Right kidney (tissue), 9 donors: ENCODE measurements at places on chromosomes 7 and 10.

GRCh38 chr7:108268200-108268820, 138.1 kb upstream of the LAMB4 start:
- no peak for DNase-seq

GRCh38 chr10:50470345-50470744, 153.4 kb downstream of the SGMS1 start:
- DNase-seq, result peak; percentile 40

DNA sequence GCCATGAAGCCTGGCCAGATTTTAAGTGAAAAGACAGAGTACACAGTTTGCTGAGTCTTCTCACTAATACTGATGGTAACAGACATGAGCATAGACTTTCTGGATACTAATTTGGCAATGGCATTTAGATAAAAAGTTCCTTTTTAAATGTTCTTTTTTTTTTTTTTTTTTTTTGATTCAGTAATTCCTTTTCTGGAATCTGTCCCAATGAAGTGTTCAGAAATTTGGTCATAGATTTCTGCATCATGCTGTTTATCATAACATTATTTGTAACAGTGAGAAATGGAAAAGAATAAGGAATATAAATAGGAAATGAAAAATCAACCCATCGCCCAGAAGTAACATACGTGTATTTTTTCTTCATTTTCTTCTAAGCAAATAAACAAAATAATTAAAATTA, 354.9 kb downstream of the CALN1 start:
- no peak for DNase-seq

DNA sequence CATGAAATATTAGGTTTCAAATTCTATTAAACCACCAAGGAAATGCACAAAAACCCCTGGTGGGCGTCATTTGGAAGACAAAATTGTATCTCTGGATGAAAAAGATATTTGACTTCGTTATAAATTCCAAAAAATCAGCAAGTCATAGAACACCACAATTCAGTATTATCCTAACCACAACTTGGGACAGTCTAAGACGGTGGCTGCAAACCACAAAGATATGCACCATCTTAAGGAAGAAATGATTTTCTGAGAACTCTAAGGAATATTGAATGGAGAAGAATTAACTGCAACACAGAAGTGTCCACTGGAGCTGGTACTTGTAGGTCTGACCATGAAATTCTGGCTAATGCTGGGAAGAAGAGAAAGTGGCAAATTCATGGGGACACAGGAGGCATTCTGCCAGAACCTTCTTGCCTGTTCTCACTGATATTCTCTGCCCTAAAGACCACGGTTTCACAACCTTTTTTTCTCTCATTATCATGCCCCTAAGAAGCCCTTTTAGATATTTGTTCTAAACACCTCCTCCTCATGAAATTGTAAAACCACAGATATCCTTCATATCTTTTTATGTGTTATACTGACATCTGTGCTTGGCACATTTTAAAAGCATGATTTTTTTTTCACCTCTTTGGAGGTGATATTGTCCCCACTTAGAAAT, 92.9 kb downstream of the SFMBT2 start:
- no peak for DNase-seq

GRCh38 chr10:33963729-33964128, 629.3 kb upstream of the NRP1 start:
- no peak for DNase-seq

DNA sequence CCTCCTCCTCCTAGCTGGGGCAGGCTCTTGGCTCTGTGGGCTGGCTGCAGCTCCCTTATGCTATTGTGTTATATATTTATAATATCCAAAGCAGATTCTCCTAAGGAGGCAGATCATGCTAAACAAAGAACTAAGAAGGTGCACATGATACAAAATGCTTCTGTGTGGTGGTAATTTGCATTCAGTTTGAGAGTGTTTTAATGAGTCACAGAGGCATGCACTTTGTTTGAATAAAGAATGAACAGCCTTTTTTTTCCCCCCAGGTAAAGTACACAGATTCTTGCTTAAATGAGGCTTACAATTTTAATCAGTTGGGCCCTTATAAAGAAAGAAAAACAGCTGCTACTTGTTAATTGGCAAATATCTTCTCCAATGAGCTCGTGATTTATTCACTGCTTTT, 95.0 kb downstream of the FANK1 start:
- DNase-seq, result no peak

DNA sequence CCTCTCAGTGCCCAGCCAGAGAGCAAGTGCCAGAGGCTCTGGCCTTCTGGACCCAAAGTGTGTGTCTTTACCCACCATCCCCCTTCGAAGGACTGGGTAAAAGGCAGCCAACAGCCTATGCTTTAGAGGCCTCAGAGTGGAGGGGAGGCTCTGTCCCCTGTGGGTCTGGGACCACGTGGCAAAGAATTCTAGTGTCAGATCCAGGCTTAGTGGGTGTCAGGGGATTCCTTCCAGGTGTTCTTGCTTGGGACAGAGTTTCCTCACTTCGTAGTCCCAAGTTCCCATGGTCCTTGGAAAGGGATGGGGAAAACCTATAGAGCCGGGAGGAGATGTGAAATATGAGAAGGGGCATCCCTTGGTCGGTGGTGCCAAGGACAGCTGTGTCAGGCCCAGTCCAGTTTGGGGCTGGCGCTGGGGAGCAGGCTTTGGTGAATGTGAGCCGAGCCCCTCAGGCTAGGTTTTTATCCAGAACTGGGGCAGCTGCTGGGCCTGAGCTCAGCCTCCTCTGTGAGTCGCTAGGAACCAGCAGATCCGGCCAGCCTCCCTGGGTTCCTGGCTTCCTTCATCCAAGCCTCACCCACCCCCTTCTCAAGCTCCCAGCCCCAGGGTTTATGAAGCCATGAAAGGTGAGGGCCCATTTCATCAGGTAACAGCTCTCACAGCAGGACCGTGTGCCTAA, 71.2 kb downstream of the C10orf105 start:
- DNase-seq, result no peak

DNA sequence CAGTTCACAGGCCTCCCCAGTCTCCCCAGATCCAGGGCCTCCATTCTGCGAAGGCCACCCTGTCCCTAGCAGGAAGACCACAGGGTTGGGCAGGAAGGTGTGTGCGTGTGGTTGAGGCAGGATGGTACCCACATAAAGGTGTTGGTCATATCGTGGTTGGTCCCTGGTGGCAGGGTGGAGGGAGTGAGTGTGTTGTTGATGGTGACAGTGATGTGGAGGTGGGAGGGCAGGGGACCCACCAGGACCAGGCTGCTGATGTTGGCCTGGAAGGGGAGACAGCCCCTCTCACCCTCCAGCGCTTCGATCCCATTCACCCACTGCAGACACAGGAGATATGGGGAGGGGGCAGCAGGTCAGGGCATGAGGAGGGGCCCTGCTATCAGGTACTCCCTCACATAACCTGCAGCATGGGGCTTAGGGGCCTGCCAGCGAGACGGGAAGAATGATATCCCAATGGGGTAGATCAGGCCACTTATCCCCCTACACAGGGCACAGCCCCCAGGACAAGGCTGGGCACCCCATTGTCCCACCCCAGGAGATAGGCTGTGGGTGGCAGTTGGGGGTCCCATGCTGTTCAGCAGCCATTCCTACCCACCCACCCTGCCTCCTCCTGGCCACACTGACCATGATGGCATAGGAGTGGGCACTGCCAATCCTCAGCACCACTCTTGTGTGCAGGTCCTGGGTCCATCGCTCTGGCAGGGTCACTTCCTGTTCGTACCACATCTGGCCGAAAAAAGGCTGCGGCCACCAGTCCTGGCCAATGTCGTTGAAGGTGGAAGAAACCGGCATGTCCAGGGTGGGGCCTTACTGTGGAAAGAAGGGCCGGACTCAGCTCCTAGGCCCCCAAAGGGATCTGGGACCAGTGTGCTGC, 69.0 kb upstream of the ZNF479 start:
- DNase-seq, result no peak

DNA sequence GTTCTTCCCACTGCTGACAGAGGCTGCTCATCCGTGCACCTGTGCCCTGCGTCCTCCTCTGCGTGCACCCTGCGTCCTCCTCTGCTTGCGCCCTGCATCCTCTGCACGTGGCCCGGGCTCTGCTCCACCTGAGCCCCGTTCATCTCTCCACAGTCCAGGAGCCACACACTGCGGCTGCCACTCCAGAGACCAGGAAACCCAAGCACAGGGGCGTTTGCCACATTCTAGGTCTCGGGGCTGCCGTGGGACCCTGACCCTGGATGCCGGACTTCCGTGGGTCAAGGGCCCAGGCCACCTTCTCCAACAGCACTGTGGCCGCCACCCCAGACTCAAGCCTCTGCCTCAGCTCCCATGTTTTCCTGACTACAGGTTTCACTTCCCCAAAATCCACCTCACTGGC, 460.4 kb downstream of the PTPRN2 start:
- no peak for DNase-seq

DNA sequence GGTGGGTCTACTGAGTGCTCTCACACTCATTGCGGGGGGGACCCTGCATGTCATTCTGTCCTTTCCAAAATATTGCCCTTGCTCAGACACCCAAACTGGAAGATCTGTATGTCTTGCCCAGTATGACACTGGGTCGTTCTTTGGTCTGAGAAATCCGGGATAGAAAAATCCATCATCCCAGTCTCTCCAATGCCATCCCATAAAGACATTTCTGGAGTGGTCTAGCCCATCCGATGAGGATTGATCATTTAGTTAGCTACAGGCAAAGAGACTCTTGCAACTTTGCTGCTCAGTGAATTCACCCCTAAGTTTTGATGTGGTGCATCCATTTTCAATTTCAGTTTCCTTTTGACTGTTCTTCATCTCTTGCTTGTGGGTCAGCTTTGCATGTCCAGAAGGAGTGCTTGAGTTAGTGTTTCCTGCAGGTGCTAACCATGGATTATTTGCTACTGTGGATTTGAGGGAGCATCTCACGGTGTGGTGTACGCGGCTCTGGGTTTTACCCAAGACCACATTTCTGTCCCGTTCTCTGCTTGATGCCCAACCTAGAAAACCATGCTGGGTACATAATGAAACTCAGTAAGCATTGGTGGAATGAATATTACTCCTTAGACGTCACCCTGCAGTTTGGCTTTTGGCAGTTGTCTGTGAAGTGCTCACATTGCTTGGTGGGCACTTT, 247.0 kb upstream of the MKI67 start:
- DNase-seq, result no peak

DNA sequence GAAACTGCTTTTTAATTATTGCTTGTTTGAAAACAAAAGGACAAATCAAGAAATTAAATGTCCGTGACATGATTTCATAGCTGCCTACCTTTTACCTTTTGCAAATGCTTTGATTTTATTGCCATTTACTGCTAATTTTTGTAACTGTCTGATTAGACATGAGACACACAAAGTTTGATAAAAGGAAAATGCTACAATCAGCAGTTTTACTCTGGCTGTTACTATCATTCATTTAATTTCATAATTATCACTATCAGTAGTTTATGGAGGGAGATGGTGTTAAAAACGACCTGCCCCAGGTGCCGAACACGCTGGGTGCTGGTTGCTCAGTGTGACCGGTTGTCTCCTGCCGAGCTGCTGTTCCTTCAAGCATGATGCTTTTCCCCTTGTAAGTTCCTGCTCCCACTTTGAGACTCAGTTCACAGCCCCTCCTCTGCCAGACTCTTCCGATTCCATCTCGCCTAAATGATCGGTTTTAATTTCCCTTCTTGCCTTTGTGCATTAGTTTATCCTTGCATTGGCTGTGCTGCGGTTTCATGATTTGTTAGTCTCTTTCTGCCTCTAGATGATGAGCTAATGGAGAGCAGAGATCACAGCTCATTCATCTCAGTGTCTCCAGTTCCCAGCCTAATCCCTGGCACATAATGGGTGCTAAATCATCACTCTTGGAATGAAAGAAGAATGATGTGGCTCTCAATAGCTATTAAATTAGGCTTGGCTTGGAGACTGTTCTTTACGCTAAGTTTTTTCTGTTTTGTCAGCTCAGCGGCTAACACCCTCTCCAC, 110.6 kb downstream of the PFKFB3 start:
- DNase-seq, result no peak

GRCh38 chr7:126937171-126937570, 315.6 kb downstream of the GRM8 start:
- DNase-seq, result no peak

DNA sequence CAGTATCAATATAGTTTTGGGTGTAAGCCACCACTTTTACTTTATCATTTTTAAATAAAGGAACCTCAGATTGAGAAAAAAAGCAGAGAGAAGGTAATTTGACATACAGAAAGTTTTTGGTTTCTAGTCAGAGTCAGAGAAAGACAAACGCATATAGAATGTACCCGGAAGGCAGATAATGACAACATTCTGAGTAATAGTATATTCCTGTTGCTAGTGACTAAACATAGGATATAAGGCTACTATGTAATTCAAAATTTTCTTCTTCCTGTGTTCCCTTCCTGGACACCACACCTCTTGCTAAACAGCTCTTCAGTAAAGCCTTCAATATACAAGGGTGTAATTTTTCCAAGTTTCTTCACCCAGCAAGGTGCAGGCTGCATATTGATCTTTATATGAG, 597.6 kb downstream of the PCDH15 start:
- DNase-seq, result no peak

DNA sequence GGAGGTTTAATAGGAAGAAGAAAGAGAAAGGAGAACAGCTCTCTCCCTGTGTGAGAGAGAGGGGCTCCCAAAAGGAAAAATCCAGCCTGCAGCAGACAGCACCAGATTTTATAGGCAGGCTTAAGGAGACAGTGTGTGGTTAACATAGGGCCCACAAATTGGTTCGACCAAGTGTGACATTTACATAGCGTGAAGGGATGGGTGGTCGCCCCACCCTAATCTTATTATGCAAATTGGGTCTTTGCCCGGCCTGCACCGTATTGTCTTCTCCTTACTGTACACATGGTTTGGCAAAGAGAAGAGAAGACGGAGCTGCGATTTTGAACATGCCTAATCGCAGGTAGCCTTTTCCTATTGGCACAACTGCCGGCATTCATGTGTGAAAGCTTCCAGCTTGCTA, 756.3 kb downstream of the NXPH1 start:
- DNase-seq, result no peak

GRCh38 chr7:22627136-22627535, 99.9 kb upstream of the IL6 start:
- no peak for DNase-seq

DNA sequence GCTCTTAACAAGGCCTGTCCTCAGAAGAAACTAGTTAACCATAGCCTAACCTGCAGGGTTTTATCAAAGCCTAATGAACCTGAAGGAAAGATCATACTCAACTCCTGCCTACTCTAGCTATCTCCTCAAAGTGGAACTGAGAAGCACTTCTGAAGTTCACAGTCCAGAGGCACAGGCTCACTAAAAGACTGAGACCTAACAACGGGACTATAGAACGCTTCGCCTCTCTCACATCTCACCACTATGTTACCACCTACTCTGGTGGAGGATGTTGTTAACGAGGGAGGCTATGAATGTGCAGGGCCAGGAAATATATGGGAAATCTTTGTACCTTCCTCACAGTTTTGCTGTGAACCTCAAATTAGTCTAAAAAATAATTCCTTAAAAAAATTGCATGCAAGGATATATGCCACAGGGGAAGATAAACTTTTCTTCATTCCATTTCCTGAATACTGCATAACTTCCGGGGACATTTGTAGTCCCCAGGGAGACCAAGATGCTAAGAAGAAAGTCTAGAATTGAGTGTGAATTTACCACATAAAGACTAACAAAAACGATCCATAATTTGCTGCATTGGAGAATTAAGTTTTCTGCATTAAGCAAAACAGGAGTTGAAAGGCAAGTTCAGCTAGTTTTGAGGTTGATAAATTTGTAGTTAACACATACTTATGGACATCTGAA, 21.6 kb downstream of the LIPJ start:
- no peak for DNase-seq
